ENCODE measurements at places on chromosomes 13 and 19.

DNA sequence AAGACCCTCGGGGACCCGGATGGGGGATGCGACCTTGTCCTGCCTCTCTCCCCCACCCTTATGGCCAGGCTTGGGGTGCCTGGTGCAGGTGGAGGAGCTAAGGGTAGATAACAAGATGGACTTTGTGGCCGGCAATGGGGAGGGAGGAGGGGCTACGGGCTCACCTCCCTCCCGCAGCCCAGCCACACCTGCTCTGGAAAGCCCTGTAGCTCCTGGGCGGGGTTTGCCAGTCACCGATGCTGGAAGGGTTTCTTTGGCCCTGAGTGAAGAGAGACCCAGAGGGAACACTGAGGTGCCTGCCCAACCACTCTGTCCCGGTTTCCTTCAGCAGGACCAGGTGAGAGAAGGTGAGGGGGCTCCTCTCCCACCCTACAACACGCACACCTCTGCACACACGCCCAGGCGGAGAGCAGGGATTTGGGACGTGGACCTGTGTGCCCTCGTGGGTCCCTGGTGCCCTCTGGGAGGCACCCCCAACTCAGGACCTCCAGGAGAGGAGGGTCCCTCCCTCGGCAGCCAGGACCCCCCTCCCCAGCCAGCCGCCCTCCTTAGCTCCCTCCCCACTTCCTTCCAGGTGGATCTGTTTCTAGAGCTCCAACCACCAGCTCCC lies at the start of gene FUT2:
Gene FUT2 (plus strand): TSS at position 229 of the 610 bp plus-strand sequence. CDS start 6,986 bp downstream, outside the sequence.
- no peak for DNase-seq

DNA sequence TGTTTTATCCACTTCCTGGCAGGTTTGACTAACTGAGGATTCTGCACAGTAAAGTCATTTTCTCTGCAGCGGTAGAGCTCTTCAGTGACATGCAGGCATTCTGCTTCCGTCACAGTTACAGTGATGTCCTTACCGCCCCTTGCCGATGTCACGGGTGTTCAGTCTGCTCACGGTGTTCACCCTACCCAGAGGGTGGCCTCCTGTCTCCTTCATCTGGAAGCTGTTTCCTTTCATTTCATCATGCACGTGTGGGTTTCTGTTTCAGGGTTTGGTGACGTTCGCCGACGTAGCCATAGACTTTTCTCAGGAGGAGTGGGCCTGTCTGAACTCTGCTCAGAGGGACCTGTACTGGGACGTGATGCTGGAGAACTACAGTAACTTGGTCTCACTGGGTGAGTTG lies 33.4 kb downstream of the ZNF331 start:
- no peak for DNase-seq

DNA sequence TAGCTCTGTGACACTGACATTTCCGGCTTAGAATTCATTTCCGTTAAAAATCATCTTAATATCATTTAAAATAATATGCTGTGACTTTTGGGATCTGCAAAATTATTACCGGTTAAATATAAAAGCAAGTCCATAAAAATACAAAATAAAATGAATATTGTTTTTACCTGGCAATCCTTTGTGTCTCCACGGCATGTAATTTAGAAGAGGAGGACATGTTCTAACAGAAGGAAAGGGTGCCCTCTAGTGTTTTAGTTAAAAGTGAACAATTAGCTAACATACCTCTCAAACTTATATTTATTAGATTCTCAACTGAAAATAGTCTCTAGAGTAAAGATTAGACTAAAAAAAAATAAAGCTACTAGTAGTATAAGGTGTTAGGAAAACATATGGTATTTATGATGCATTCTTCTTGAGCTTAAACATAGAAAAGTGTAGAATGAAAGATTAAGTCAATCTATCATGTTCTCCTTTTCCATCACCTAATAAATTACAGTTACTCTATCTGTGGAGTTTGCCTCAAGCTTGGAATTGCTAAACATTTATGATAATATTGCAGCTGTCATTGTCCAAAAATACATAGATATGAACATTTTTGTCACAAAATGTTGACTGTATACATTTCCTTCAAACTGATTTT lies 676.7 kb upstream of the SPRY2 start:
- DNase-seq: peak; percentile 23

GRCh38 chr13:42525035-42525504 lies 48.9 kb upstream of the TNFSF11 start:
- no peak for DNase-seq

DNA sequence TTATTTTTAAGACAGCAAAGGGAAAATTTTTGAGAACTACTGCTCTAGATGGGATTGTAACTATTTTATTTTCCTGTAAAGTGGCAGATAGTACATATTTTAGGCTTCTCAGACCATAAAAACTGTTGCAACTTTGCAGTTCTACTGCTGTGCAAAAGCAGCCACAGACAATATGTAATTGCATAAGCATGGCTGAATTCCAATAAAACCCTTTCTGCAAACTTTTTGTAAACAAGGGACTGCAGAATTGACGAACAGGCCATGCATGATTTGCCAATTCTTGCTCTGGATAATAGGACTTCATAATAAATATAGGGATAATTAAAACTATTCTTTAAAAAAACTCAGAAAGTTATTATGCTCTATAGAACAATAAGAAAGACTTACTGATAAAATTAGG lies 149.1 kb downstream of the SLITRK5 start:
- DNase-seq: no peak

DNA sequence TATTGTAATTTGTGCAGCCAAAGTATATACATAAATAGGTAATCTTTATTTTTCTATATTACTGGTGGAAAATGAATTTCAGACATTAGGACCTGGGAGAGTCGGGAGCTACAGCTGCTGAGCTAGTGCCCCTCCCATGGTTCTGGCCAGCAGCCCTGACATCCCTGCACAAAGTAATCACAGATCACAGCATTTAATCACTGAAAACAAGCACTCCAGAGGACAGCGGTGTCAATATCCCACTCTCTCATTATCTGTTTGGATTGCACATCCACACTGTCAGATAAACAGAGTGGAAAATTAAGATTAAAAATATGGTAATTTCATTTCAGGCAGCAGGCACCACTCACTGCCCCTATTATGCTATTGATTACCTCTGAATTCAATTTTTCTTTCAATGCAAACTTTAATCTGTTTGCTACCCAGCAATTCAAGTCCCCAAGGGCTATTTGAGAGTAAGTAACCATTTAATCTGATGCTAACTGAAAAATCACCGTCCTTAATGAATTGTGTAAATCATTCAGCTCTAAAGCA lies 254.1 kb upstream of the SOX21 start:
- DNase-seq: no peak

GRCh38 chr19:58440556-58440955 lies 603 bp upstream of the ZNF132 start:
- no peak for DNase-seq

DNA sequence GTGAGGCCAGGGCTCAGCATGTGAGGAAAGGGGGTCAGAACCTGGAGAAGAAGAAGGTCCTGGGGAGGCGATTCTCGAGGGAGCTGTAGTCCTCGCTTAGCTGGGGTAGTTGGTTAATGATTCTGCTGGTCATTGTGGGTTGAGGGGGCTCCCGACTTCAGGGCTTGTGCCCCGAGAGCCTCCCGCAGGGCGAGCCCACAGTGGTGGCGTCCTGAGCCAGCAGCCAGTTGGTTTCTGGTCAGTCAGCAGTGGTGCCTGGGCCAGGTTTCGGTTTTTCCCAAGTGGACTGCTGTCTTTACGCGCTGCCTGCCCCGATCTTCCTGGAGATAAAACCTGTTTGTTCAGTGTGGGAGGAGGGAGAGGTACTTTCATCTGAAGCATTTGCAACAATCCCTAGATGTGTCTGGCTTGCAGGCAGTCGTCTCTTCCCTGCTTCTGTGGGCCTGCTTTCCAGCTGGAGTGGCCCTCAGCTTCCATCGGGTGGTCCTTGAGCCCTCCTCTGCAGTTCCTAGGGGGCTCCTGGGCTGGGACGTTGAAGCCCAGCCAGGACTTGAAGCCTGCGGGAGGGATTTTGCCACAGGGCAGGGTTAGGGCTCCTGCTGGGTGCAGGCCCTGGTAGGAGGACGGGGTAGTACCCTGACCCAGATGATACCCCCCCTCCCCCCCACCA lies 3.2 kb downstream of the PTBP1 start:
- no peak for DNase-seq

DNA sequence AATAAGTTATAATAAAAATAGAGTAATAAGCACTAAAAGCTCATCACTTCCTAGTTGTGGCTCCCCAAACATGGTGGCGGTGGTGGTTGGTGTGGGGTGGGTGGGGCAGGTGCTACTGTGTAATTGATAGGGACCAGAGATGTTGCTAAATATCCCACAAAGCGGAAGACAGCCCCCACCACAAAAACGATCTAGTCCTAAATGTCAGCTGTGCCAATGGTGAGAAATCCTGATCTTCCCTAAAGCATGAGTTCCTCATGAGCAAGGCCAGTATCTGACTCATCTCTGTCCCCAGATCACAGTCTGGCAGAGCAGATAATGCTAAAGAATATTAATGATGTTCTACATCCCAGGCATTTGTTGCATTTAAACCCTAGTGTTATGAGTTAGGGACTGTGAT lies 1.9 kb upstream of the EDDM13 start:
- DNase-seq: no peak

GRCh38 chr19:2236064-2236313 lies 140 bp downstream of the PLEKHJ1 start:
- no peak for DNase-seq

Measured in neuronal stem cell (in vitro differentiated cells).